Thoracic aorta (tissue), 2 donors: ENCODE measurements at places on chromosomes 5 and 9. TPM values are rescaled to one million over a fixed set of nuclear protein-coding genes. Genes with fewer than 3 reads are reported as not detected.

Gene TPRN
- total RNA-seq = 4.7 TPM

Gene C5orf52
- total RNA-seq = not detected

- no peak for DNase-seq
Observed at GRCh38 chr9:119487118-119487827, 118.0 kb upstream of the BRINP1 start.

DNA sequence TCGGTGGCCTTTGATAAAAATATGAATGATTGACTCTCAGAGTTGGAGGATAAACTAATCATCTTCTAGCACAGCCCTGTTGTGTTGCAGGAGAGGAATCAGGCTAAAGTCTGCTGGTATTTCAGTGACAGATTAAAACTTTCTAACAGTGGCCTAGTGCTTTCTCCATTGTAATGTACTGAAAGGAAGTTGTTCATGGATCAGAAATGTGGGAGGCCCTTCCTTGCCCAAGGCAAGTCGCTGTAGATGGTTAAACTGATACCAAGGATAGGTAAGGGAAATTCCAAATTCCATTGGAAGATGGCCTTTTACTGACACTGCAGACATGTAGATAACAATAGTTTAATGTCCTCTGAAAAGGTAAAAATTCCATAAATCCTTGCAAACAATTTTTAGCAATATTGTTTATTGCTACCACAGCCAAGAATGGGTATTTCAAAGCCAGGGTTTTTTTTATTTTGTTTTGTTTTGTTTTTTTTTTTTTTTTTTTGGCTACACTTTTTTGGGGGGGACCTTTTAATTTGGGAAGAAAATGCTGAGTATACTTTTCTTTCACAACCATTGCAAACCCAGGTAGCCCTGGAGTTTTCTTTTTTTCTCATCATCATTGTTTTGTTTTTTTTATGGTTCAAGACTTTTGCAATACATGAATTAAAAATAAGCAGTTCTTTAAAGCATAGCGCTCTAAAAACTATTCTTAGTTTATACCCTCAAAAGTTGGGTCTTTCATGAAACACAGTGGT, 35.5 kb downstream of the WDR36 start:
- DNase-seq = no peak

- no peak for DNase-seq
Observed at GRCh38 chr5:61344187-61344944, 12.3 kb downstream of the ZSWIM6 start.

DNA sequence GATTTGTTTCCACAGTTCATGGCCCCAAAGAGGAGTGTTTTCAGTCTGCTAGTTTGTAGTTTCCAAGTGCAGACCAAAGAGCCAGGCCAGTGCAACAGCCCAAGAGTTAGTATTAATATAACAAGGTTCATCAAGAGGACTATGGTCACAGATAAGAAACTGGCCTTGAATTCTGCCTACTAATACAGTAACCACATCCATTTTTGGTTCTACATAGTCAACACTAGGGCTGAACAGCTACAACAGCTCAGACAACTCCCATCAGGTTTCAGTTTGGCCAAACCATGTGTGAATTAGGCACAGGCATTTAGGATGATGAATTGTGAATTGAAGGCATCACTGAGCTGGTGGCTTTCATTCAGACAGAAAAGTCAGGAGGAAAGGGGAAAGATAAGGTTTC, 13.8 kb upstream of the UBQLN1 start:
- DNase-seq = no peak

- DNase-seq = no peak
Observed at GRCh38 chr5:16547200-16547842, 69.5 kb downstream of the RETREG1 start.

Gene ZNF879
- 2.6 TPM for total RNA-seq

GRCh38 chr5:54146916-54147315, 163.5 kb downstream of the ARL15 start:
- DNase-seq = no peak
